ENCODE measurements at places on chromosomes 4 and X.

GRCh38 chrX:110212299-110212698, 105.6 kb downstream of the AMMECR1 start:
- no peak for DNase-seq

- no peak for DNase-seq
Observed at GRCh38 chrX:154488336-154489075, 1.9 kb downstream of the SLC10A3 start.

DNA sequence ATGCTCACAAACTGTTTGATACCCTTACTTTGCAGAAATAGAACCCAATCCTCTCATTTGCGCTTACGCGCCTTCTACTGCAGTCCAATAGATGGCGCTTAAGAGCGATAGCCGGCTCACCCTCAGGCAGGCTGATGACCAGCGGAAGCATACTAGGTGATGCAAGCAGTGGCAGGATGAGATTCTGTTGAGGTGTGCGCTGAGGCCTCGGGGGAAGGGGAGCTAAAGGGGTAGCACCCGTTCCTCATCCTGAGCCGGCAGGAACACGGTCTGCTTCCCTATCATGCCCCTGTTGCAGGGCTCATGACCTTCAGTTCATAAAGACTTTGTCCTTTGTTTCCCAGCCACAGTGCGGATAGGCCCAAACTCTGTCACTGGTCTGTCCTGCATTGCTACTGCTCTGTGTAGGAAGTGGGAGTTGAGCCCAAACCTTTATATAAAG, 628.9 kb downstream of the TLL1 start:
- peak; percentile 55 for DNase-seq

GRCh38 chr4:181376058-181376457, 867.1 kb upstream of the TENM3 start:
- DNase-seq = no peak

DNA sequence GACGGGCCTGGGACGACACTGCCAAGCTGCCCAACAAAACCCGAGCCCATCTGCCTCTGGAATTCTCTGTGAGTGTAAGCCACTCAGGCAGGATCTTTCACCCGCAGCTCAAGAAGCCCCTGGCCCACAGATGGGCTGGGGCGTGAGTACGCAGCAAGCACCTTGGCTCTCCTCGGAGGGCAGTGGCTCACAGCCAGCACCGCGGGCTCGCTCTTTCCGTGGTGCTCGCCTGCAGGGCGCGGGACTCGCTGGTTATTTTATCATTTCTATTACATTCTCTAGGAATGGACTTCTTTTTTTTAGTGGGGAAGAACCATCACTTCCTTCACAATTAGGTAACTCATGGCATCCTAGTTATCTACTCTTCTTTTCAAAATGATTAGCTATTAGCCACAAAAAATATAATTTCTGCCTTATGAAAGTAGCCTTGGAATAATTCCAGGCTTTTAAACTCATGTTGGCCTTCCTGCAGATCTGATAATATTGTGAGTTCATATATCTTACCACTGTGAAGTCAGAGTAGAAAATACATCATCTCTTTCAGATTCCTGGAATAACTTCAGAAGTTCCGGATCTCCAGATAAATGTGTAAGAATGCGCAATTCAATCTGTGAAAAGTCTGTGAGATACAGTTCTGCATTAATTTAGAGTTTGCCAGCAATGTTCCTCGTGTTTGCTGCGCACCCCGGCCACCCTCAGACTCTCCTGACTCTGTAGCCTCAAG, 68.6 kb downstream of the NAT8L start:
- no peak for DNase-seq

GRCh38 chr4:159767406-159767805, 664.5 kb downstream of the RAPGEF2 start:
- DNase-seq = no peak

DNA sequence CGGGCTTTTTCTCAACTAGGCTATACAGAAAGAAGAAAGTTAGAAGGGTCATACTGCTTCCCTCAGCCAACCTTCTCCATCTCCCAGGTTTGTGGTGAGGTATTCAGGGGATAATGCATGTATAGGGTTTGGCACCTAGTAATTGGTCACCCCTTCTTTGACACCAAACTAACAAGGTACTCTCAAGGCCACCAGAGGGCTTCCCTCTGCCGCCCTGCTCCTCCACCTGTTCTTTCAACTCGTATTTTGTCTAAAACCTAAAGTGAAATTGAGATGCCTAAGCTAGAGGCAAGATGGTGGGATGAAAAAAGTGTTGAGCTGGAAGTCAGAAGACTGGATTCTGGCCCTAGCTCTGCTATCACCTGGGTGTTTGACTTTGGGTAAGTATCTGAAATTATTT, 22.0 kb downstream of the CT47C1 start:
- no peak for DNase-seq

GRCh38 chr4:101857176-101857575, 66.6 kb downstream of the BANK1 start:
- no peak for DNase-seq

All from iPS DF 6.9 (cell line).